ENCODE measurements at places on chromosomes 7 and 10.

DNA sequence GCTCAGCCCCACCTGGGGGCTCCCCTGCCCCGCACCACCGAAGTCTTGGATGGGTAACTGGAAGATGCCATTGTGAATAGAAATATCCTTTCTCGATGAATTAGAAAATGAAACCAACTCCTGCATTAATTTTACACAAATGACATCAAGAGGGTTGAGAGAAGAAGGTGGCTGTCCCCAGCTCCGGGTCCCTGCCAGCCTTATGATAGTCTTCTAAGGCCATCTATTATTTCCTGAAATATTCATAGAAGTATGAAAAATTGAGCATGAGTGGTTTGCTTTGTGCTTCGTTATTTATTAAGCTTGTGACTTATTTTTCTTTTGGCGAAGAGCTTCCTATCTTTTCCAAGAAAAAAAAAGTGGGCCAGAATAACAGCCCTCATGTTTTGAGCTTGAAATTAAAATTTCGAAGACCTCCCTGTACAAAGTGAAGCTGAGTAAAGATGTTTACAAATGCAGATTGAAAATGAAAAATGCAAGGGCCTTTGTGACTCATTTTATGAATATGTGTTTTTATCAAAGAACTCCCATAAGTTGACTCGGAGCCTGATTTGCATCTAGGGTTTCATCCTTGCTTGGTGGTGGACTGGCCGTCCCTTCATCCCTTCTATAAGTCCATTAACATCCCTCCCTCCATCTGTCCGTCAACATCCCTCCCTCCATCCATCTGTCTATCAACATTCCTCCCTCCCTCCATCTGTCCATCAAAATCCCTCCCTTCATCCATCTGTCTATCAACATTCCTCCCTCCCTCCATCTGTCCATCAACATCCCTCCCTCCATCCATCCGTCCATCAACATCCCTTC is 20.5 kb upstream of the CFAP46 start:
- DNase-seq = no peak

- no peak for DNase-seq
Measured at GRCh38 chr7:22127835-22128527, 182.3 kb upstream of the CDCA7L start.

GRCh38 chr10:88541116-88541626 is 41.9 kb downstream of the RNLS start:
- no peak for DNase-seq

DNA sequence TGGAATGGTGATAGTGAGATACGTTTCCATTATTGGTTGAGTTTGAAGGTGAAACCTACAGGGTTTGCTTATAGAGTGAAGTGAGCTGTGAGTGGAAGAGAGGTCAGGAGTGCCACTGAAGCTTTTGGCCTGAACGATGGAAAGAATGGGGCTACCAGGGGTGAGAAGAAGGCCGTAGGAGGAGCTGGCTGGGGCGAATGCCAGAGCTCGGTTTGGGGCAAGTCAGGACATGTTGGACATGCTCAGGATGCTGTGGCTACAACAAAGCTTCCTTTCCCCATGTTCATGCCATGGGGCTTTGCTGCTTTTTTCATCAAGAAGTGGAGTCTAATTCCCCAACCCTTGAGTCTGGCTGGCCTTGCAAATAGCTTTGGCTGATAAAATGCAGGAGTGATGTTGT is 253.7 kb downstream of the GLRX3 start:
- no peak for DNase-seq

- DNase-seq = no peak
Measured at GRCh38 chr10:90443342-90443741, 414.5 kb downstream of the HTR7 start.

DNA sequence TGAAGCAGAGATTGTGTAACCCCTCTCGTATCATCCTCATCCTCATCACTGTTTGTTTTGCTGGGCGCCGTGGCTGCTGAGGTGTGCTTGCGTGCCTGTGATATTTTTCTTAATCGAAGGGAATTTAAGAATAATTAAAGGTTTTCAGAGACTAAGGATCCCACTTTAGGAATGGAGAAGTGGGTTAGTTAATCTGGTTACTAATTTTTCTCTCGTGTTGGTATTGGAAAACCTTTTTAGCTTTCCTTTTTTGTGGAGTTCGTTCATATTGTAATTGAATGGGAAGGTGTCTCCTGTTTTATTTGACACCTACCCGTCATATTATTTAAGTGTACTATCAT is 1.3 kb downstream of the UBN2 start:
- no peak for DNase-seq

- no peak for DNase-seq
Measured at GRCh38 chr7:82595176-82595575, 151.6 kb upstream of the CACNA2D1 start.

DNA sequence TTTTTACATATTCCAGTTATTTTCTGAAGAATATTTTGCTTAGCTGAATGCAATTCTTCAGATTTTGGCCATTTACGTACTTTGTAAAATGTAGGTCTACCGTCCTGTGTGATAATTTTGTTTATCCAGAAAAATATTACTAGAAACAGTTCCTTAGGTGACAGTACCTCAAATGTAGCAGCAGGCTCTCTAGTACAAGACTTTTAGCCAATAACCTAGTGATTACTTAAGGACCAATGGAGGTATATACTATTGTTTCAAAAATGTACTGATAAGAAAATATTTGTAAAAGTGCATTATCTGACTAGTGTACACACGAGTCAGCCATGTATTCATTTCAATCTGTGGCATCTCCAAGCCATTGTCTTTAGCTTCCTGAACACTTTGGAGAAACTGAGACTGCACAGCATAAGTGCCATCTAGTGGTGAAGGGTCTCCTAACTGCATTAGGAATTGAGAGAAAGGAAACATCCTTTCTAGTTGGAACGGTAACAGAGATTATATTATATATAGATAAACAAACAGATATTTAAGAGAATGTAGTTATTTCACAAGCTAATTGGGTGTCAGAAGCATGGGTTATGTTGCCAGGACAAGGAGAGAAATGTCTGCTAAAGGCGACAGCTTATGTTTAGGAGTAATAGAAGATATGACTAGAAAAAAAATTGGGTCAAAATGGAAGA is 23.7 kb downstream of the RTKN2 start:
- DNase-seq = peak; percentile 33

DNA sequence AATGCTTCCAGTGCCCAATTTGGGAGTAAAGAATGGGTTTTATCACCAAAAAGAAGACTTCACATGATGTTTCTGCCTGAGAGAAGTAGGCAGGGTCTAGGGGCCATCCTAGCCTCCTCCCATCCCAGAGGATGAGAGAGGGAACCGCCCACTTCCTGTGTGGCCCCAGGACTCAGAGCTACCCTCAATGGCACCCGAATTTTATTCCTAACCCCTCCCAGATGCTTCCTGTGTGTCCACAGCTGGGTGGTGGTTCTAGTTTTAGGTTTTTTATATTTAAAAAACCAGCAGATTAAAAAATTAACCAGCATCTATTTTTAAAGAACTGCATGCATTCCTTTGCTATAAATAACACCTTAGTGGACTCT is 583.5 kb downstream of the PTPRN2 start:
- no peak for DNase-seq

GRCh38 chr7:84786073-84786472 is 400.8 kb downstream of the SEMA3D start:
- no peak for DNase-seq

- DNase-seq = no peak
Measured at GRCh38 chr10:30820261-30820991, 190.9 kb upstream of the LYZL2 start.

- no peak for DNase-seq
Measured at GRCh38 chr7:111470998-111471397, 91.3 kb downstream of the IMMP2L start.

GRCh38 chr10:76082232-76082631 is 650.8 kb downstream of the LRMDA start:
- DNase-seq = no peak

- DNase-seq = no peak
Measured at GRCh38 chr10:103787331-103787730, 68.0 kb downstream of the SH3PXD2A start.

GRCh38 chr10:99895867-99896266 is 113.4 kb downstream of the ABCC2 start:
- no peak for DNase-seq

GRCh38 chr10:95675403-95676116 is 18.2 kb downstream of the TCTN3 start:
- no peak for DNase-seq

DNA sequence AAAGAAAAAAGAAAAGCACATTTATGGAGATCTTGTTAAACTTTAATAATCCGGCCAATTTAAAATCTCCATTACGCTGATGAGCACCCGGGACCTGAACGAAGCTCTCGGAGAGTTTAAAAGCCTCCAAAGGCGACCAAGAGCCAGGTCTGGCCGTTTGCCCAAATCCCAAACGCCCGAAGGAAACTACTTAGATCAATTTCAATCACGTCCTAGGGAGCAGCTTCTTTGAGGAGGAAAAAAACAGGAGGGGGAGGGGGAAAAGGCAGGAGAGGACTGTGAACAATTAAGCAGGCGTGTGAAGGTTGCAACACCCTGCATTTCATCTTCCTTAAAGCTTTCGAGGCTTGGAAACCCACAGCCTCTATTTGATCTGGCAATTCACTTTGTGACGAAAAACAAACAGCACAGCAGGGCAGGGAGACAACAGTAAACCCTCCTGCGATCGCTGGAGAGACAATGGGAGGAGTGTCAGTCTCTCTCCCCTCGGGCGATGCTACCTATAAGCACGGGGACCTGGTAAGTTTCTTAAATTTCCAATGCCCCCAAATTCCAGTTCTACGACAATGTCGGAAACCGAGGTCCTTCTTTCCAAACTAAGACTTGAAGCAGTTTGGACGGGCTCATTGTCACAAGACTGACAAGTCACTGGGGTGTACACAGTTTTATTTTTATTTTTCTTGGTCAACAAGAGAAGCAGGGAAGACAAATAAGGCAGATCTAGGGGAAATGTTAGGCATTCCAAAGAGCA is 1.2 kb downstream of the KLF6 start:
- DNase-seq = no peak

DNA sequence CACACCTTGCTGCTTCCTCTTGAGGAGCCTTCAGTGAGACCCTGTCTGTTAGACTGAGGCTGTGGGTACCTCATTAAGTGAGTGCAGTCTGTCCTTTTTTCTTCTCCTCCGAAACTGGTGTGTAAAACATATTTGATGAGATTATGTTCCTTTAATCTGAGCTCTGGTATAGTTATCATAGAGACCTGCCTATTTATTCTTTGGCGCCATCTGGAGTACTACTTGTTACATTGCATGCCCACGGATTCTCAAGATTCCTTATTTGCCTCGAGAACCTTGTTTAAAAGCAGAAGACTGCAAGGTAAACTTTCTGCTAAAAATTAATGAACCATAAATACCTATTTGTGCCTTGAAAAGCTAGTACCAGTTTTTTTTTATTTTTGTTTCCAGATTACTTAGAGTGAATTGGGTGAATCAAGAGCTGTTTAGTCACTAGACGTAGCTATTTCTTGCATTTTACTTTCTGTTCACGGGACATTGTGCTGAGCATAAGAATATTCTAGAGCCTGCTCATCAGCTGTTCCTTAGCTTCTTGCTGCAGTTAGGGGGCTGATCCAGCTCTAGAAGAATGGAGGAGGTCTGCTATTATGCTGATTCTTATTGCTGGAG is 16.9 kb upstream of the STMP1 start:
- no peak for DNase-seq

- DNase-seq = no peak
Measured at GRCh38 chr7:134795231-134795630, 15.8 kb downstream of the CALD1 start.

- no peak for DNase-seq
Measured at GRCh38 chr10:70321897-70322890, 38.4 kb upstream of the NPFFR1 start.

GRCh38 chr7:44216019-44216418 is 15.2 kb downstream of the YKT6 start:
- no peak for DNase-seq

DNA sequence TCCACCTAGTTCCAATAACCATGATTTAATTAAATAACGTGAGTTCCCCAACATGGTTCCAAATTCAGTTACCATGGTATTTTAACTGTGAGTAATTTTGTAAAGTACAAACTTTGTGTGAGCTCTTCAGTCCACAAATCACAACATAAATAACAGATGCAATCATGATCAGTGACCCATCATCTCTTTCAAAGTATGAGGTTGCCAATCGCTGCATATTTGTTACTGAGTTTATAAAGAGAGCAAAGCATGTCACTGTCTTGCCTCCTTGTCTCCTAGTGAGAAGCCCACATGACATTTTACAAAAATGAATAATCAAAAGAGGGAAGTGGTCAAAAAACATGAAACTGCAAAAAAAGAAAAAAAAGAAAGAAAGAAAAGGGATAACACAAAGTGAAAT is 69.1 kb upstream of the PDSS1 start:
- no peak for DNase-seq

DNA sequence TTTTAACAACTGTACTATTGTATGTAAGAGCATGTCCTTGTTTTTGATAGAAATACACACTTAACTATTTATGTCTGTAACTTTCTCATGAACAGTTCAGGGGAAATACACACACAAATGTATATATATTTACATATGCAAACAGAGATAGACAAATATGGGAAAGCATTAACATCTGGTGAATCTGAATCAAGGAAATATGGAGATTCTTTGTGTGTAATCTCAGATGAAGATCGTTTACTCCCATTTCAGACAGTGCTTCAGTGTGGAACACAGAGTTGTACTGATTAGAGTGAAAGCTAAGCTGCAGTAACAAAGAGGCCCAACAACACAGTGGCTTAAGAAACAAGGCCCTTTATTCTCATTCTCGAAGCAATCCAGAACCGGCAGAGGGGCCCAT is 26.3 kb upstream of the NPVF start:
- no peak for DNase-seq

DNA sequence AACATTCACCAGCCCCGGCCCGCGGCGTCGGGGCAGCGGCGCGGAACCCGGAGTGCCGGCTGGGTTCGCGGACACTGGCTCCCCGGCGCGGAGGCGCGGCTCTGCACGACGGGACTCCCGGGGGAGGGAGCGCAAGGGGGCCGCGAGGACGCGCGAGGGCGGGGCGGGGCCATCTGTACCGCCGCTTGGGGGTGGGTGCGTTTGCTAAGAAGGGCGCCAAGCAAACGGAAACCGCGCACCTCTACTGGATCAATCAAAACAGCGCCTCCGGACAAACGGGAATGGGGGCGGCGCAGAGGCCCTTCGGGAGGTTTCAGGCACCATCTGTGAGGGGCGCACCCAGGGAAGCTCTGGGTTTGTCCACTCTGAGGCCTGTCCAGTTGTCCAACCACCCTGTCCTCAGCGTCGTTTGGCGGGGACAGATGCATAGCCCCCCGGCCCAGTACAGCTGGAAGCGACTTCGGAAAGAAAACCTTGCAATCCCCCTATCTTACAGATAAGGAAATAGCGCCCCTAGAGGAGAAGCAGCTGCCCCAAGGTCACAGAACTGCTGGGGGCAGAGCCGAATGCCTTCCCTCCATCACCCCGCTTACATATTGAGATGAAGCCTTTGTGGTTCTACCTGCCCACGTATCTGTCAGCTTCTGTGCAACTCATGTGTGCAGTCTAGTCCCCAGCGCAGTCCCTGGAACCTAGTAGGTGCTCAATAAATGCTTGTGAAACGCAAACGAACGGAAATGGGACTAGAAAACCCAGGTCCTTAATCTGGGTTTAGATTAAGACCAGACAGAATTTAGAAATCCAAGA is 10.7 kb upstream of the SLIT1 start:
- DNase-seq = peak; percentile 7
